Activated B cell treated with CpG ODN at 0.5 μM for 24 hours (primary cell): ENCODE measurements at places on chromosomes 1 and 21.
A peak's percentile ranks its signal among the peaks of the same experiment; 100 is the strongest.

- peaks cover 11% of the 10 kb centered on the region for H3K4me1 ChIP-seq
- no peak overlapping the region for H3K27ac ChIP-seq
- DNase-seq, result no peak
- peaks cover 44% of the 10 kb centered on the region for H3K27me3 ChIP-seq
- no peak overlapping the region for H3K4me3 ChIP-seq
- no peaks in the 10 kb centered on the region for H3K36me3 ChIP-seq
These were observed 3.6 kb downstream of the KCNQ4 start for GRCh38 chr1:40786995-40787705.

DNA sequence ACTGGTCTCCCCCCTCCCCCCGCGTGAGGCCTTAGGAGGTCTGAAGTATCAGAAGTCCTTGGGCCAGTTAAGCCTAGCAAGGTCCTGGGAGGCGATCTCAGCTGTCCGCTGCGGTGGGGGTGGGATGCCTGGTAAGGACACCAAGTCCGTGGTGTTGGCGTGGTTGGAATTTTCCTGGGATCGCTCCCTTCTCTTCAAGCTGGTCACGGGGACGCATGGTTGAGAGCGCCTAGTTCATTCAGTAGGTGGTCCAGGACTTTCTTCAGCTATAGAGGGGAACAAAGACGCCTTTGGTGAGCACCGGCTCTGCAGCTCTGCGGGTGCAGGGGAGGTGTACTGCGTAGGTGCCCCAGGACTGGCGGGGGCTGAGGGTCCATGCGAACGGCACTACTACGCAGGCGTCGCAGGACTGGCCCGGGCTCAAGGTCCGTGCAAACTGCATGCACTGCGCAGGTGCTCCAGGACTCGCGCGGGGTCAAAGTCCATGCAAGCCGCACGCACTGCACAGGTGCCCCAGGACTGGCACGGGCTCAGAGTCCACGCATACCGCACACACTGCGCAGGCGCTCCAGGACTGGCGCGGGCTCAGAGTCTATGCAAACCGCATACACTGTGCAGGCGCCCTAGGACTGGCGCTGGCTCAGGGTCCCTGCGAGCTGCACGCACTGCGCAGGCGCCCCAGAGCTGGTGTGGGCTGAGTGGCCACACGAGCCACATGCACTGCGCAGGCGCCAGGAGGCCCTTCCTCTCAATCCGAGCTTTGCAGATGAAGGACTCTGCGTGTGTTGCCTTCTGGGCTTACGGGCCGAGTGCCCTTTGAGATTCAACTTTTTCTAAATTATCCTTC is 36.6 kb upstream of the HMGN1 start:
- DNase-seq, result peak; percentile 35
- H3K27me3 ChIP-seq, result no peaks in the 10 kb centered on the region
- peaks cover 35% of the 10 kb centered on the region for H3K4me1 ChIP-seq
- H3K27ac ChIP-seq, result peak overlapping the region; percentile 24
- H3K36me3 ChIP-seq, result peaks cover 2% of the 10 kb centered on the region

- peaks cover 2% of the 10 kb centered on the region for H3K36me3 ChIP-seq
- no peak for DNase-seq
- H3K27ac ChIP-seq, result no peak overlapping the region
- H3K27me3 ChIP-seq, result no peaks in the 10 kb centered on the region
- H3K4me1 ChIP-seq, result peaks cover 2% of the 10 kb centered on the region
These were observed 351.2 kb downstream of the SMYD3 start for GRCh38 chr1:246155923-246156322.

DNA sequence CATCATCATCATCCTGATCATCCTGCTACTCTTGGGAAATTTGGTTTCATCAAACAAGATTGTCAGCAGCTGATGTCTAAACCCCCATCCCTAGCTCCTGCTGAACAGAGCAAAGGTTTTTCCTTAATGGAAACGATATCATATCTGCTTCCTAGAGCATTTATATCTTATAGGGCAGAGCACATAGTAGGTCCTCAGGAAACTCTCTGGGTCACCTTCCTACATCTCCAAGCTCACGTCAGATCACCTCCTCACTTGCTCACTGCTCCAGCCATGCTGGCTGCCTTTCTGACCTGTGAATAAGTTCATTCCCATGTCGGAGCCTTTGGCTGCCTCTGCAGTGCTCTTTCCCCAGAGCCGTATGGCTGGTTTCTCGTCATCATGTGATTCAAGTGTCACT is 10.4 kb downstream of the FBXO2 start:
- no peak overlapping the region for H3K27ac ChIP-seq
- no peak overlapping the region for H3K4me3 ChIP-seq
- no peaks in the 10 kb centered on the region for H3K36me3 ChIP-seq
- DNase-seq, result no peak
- H3K4me1 ChIP-seq, result peaks cover 1% of the 10 kb centered on the region

DNA sequence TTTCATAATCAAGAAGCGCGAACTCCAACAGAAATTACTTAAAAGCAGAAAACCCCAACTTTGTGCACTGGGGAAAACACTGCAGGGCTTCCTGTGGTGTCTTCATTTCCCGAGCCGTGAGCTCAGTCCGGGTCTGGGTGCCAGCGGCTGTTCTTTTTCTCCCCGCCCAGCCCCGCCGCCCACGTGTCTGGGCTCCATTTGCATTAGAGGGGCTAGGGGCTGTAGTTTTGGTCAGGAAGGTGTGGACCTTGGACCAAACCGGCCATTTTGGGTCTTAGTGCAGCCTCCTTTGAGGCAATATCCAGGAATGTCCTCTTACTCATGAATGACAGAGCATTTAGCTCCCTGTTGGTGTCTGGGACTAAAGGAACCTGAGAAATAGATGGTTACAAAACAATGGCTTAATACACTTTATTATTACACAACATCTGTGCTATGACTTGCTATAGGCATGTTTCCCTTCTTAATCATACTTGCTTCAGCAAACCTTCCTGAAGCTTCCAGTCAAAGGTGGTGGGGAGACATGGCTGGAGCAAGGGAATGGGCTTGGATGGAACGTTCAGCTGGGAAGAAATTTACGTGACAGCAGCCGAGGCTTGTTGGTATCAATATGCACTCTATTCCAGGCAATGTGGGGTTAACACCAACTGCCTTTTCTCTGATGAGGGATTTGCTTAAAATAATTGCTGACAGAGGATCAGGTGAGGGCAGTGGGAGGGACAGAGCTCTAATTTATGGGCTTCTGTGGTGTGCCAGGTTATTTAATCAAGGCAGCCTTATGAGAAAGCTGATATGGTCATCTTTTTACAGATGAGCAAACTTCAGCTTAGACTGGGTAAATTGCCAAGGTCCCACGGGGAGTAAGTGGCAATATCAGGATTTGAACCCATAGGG is 1.1 kb downstream of the AGTRAP start:
- H3K27me3 ChIP-seq, result no peaks in the 10 kb centered on the region
- H3K4me3 ChIP-seq, result peak overlapping the region; percentile 93
- DNase-seq, result no peak
- H3K36me3 ChIP-seq, result peaks cover 3% of the 10 kb centered on the region
- peaks cover 37% of the 10 kb centered on the region for H3K4me1 ChIP-seq

GRCh38 chr21:31576428-31576827 is 83.1 kb upstream of the SOD1 start:
- no peaks in the 10 kb centered on the region for H3K36me3 ChIP-seq
- no peak overlapping the region for H3K27ac ChIP-seq
- peaks cover 8% of the 10 kb centered on the region for H3K27me3 ChIP-seq

- H3K27ac ChIP-seq, result no peak overlapping the region
- no peak for DNase-seq
- H3K36me3 ChIP-seq, result peaks cover 88% of the 10 kb centered on the region
- H3K4me3 ChIP-seq, result no peak overlapping the region
- H3K4me1 ChIP-seq, result no peaks in the 10 kb centered on the region
- no peaks in the 10 kb centered on the region for H3K27me3 ChIP-seq
These were observed 12.9 kb downstream of the CERS2 start for GRCh38 chr1:150961756-150962155.

DNA sequence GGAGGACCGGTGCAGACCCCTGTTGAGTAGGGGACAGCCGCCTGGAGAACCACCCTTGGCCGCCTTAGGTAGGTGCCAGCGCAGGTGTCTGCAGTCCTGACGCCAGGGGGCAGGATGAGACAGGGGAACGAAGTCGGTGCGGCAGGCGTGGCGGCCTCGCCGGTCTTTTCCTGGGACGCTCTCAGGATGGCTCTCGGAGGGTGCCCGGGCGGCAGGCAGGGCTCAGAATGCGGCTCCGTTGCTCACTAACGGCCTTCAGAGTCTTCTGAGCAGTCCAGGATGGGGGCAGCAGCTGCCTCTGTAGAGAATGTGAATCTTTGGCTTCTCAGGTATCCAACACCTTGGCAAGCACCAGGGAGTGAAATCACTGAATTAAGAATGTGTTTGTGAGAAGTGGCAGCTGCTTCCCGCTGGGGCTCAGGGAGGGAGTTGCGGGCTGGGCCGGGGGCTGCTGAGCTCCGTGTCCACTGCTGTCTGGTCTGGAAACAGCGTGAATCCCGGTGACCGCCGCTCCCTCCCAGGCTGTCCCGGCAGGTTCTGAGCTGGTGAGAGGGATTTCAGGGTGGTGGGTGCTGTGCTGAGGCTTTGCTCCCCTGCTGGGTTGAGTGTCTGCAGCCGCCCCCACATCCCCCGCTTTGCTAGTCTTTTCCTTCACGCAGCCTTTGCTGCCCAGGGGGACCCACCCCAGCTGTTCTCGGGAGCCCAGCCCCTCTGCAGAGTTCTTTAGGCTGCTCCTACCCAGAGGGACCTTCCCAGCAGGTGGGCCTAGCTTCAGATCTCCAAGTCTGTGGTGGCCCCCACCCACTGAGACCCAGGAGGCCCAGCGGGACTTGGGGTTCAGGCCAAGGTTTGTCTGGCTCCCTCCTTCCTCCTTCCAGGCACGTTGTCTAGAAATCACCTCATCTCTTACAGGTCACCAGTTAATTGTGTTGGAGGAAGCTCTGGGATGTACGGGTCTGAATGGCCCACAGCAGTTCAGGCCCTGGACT is 11.1 kb upstream of the C1orf174 start:
- peaks cover 23% of the 10 kb centered on the region for H3K4me1 ChIP-seq
- no peak overlapping the region for H3K4me3 ChIP-seq
- no peaks in the 10 kb centered on the region for H3K36me3 ChIP-seq
- DNase-seq, result peak; percentile 70
- no peak overlapping the region for H3K27ac ChIP-seq

DNA sequence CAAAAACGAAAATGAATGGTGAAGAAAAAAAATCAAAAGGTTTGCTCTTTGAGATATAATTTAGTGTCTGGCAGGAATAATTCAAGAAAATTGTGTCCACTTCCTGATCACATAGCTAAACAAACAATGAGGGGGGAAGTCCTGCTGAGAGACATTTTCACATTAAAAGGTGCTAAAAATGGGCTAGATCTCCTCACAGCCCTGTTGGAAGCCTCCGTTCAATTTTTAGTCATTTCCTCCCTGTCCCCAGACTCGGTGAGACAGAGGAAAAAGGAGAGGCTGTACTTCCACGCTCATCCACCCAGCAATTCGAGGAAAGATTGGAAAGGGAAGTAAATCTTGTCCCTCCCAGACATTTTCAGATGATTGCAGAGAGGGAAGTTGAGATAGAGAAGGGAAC is 103.7 kb downstream of the BARHL2 start:
- H3K4me3 ChIP-seq, result no peak overlapping the region
- H3K27ac ChIP-seq, result no peak overlapping the region
- no peaks in the 10 kb centered on the region for H3K27me3 ChIP-seq
- DNase-seq, result no peak
- no peaks in the 10 kb centered on the region for H3K36me3 ChIP-seq
- H3K4me1 ChIP-seq, result no peaks in the 10 kb centered on the region

GRCh38 chr1:160222546-160222945 is 17.4 kb downstream of the PEA15 start:
- DNase-seq, result no peak
- H3K36me3 ChIP-seq, result peaks cover 38% of the 10 kb centered on the region

GRCh38 chr1:224761245-224761644 is 145.1 kb downstream of the CNIH3 start:
- H3K36me3 ChIP-seq, result no peaks in the 10 kb centered on the region
- H3K4me3 ChIP-seq, result no peak overlapping the region
- H3K27ac ChIP-seq, result no peak overlapping the region
- no peaks in the 10 kb centered on the region for H3K4me1 ChIP-seq

- H3K27me3 ChIP-seq, result peaks cover 53% of the 10 kb centered on the region
- H3K36me3 ChIP-seq, result no peaks in the 10 kb centered on the region
- no peak overlapping the region for H3K27ac ChIP-seq
- no peak overlapping the region for H3K4me3 ChIP-seq
- H3K4me1 ChIP-seq, result peaks cover 17% of the 10 kb centered on the region
These were observed 396 bp downstream of the ELAVL4 start for GRCh38 chr1:50109116-50109515.

DNA sequence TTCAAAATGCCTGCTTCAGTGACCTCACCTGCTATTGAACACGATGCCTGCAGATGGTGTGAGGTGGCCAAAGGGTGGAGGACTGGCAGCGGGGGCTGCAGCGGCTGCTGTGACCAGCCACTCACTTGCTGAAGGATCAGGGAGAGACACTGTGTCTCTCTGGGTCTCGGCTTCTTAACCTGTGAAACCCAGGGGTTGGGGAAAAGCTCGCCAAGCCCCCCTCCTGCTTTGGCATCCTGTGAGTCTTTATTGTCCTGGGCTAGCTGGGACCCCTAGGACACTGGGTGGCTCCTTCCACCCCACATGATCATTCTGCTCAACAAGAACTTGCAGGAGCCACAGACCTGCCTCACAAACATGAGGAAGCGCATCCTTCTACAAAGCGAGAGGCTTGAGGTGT is 112.8 kb downstream of the SIM2 start:
- DNase-seq, result no peak
- H3K27me3 ChIP-seq, result no peaks in the 10 kb centered on the region
- H3K4me3 ChIP-seq, result no peak overlapping the region
- peaks cover 2% of the 10 kb centered on the region for H3K36me3 ChIP-seq
- no peak overlapping the region for H3K27ac ChIP-seq
- H3K4me1 ChIP-seq, result peaks cover 2% of the 10 kb centered on the region

- no peak overlapping the region for H3K4me3 ChIP-seq
- H3K36me3 ChIP-seq, result no peaks in the 10 kb centered on the region
- no peak overlapping the region for H3K27ac ChIP-seq
- H3K27me3 ChIP-seq, result no peaks in the 10 kb centered on the region
- H3K4me1 ChIP-seq, result no peaks in the 10 kb centered on the region
These were observed 353.8 kb upstream of the PTBP2 start for GRCh38 chr1:96367791-96368190.

DNA sequence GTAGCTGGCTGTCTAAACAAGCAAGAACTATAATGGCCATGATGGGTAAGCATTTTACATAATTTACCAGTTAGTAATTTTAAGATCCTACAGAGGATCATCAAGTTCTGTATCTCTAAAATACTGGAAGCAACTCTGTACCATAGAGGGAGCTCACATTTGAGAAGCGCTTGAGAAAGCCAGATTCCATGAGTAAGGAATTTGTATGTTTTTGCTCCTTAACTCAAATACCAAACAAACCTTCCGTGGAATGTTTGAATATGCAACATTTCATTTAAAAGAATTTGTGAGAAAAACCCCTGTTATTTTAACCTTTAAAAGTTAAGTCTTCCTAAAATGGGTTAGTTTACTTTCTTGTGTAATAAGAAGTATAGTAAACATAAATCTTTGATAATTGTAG is 2.0 kb downstream of the TSHB start:
- no peak overlapping the region for H3K27ac ChIP-seq
- peaks cover 11% of the 10 kb centered on the region for H3K27me3 ChIP-seq
- no peak for DNase-seq
- H3K4me1 ChIP-seq, result no peaks in the 10 kb centered on the region
